ENCODE measurements at places on chromosomes 12 and 14.

DNA sequence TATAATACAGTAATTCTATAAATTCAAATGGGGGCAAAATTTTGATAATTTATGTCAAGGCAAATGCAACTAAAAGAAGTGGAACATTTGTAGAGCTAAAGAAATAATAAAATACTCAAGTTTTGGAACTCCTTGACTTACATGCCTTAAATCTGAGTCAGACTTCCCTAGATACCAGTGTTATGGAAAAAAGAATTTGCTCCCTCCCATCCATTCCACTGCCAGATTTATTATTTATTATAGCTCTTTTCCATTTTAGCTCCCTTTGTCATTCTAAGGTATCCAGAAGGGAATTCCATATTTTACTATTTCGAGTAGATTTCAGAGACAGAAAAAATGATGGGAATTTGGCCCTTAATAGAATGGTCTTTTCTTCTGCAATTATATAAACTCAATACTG, 44.0 kb downstream of the RHOJ start:
- no peak for DNase-seq

DNA sequence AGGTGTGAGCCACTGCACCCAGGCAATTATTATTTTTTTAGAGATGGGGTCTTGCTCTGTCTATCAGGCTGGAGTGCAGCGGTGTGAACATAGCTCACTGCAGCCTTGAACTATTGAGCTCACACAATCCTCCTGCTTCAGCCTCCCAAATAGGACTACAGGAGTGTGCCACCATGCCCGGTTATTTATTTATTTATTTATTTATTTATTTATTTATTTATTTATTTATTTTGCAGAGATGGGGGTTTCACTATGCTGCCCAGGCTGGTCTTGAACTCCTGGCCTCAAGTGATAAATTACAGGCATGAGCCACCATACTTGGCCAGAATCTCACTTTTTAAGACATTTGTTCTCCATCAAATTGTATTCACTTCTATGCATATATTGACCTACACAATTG, 51.8 kb downstream of the SAV1 start:
- no peak for DNase-seq

GRCh38 chr14:74242021-74242779, 3.0 kb downstream of the VSX2 start:
- DNase-seq, result no peak

- no peak for DNase-seq
Measured at GRCh38 chr12:100574187-100575074, 947 bp downstream of the GAS2L3 start.

GRCh38 chr14:83826838-83827237, 1703.1 kb upstream of the FLRT2 start:
- DNase-seq, result no peak

- DNase-seq, result no peak
Measured at GRCh38 chr14:100648474-100649172, 61.4 kb upstream of the BEGAIN start.

GRCh38 chr12:57459750-57460467, at the start of gene GLI1:
Gene GLI1 (plus strand): TSS chr12:57459785. CDS start chr12:57463692, 3,907 bp downstream.
- no peak for DNase-seq

GRCh38 chr12:53575502-53576249, 50.5 kb downstream of the ATF7 start:
- DNase-seq, result no peak

DNA sequence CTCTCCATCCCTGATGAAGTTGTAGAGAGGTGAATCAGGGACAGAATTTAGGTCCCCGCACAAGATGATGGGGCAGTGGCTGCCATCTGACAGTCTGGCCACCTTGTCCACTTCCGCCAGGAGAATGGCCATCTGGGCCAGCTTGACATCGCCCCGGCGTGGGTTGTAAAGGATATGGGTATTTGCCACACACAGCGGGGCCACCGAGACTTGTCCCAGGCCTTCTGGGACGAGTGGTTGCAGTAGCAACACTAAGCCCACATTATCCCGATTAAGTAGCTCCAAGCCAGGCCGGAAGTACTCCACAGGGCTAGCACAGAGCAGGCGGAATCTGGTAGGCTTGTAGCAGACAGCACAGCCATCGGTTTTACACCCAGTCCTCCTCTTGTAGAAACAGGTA, 6.2 kb downstream of the ANGEL1 start:
- DNase-seq, result no peak

DNA sequence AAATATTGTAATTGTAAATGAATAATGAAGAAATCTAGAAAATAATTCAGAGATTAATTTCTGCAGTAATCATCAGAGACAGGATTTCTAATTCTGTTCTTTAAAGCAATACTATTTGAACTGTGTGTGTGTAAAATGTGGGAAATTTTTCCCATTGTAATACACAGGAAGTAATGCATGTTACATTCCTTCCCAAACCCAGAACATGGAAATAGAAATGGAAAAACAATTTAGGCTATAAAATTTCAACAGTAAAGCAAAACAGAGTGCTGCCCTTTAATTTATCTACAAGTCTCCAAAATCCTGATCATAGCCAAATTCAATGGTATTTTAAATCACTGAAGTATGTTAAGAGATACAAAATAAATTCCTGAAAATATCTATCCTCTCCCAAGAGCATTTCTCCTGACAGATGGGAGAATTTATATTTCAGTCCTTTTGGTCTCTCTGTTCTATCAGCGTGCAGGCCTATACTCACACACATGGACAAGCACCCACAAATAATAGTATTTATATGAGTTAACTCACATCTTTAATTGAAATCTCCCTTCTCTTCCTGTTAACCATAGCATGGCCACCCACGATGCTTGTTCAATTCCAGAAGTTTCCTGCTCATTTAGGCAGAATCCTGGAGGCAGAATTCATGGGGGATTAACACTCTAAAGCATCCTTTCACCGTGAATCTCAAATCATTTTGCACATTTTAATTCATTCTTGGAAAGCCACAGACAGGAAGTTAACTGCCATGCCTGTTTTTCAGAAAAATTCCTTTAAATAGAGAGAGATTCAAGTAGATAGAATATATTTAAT, 1465.4 kb upstream of the FLRT2 start:
- no peak for DNase-seq

DNA sequence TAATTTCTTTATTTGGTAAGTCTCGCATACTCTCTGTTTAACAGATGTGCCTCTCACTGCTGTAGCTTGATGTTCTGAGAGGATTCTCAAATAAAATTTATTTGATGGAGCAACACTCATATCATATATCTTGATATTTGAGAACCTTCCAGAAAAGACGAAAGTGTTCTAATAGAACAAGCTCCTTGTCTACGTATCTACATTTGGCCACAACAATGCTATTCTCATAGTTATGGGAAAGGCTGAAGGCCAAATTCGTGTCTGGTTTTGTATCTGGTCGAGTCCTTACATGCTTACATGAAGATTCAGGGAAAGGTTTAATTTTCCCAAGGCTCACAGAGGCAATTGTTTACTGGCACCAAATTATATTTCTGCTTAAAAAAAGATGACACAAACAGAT, 186.7 kb upstream of the SLC38A2 start:
- DNase-seq, result no peak

DNA sequence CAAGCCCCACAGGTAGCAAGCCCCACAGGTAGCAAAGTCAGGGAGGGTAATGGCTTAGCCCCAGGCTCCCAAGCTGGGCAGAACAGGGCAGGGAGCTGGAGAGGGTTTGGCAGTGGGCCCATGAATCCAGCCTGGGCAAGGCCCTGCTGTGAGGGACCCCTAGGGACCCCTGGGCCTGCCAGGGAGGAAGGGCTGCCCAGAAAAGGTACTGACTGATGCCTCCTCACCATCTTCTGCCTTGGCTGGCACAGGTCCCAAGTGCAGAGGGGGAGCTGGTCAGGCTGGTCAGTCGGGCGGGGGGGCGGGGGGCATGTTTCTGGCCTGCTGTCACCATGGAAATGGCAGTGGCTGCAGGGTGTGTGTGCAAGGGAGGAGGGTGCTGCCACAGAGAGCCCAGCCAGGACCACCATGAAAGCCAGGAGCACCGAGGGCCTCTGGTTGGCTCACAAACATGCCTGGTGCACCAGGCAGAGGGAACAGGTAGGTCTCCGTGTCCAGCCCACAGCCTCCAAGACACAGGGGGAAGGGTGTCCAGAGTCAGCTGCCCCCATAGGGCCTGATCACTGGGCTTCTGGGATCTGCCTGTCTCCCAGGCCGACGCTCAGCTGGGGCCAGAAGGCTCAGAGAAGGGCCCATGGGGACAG, 1.5 kb upstream of the CRIP2 start:
- DNase-seq, result no peak

DNA sequence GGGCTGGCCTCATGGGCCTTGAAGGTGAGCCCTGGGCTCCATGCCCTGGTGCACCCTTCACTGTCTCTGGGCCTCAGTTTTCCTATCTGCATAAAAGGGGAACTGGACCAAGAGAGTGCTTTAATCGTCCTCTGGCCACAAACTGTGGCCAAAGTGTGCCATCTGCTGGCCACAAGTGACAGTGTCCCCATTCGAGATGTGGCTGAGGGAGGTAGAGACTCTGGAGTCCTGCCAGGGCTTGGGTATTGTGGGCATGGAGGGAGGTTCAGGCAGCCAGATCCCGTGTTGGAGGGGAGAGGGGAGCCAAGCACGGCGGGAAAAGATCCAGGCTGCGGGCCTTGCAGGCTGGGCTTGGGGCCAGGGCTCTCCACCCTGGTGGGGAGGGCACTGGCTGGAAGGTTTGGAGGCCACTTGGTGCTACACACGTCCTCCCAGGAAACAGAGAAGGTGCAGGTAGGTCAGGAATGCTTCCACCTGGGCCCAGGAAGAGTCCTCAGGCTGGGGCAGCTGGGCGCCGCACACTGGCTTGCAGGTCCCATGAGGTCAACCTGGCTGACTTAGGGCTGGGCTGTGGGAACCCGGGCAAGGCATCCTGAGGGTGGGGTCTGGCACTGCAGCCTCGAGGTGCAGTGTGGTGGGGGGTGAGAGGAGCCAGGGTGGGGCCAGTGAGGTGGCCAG, 7.3 kb upstream of the KIF26A start:
- no peak for DNase-seq

GRCh38 chr12:3313675-3314663, 177.0 kb upstream of the PRMT8 start:
- DNase-seq, result no peak

- no peak for DNase-seq
Measured at GRCh38 chr14:88825503-88825902, 1.1 kb downstream of the TTC8 start.

DNA sequence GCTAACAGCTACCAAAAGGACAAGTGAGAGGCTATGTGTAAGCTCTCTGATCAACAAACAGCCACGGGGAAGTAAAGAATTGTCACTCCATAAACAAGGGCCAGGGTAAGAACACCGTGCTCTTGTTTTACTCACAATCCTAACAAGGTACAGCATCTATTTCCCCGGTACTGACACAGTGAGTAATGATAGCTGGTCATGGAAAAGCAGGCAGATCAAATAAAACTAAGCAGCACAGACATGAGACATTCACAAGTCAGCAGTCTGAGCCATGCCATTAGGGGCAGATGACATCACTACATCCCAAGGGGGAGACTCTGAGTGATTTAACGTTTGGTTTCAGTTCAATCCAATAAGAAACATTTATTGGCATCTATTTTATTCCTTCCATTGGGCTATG, 54.4 kb downstream of the ARL6IP4 start:
- DNase-seq, result no peak

DNA sequence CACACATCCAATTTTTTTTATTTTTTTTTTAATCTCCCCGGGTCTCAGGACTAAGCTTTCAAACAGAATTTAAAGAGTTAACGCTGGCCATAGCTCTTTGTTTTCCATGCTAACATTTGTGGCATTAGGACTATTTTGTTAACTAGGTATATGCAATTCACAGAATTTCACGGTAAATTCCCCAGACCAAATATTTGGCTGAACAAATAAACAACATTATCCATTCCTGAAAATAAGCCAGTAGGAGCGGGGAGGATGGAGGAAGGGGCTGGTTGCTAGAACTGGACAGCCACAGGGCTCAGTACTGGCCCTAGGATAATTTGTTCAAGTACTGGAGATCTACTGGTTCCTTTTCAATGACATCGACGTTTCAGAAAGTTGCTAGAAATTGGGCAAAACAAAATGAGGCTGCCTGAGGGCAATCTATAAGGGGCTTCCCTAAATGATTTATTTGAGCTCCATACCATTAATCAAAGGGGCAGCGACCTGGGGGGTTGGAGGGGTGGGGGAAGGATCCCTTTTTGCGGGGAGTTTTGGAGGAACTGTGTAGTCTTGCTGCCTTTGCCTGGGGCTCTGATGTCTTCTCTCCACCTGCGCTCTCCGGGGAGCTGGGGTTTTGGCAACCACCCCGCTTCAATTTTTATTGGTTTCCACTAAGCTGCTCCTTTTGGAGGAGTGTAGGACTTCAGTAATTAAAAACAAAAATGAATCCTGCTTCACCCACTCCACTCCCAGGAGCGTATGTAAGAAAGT, 9.0 kb downstream of the BMP4 start:
- no peak for DNase-seq

- DNase-seq, result no peak
Measured at GRCh38 chr14:32720927-32721326, 217.8 kb upstream of the NPAS3 start.

GRCh38 chr14:65153101-65153500, 50.8 kb upstream of the MAX start:
- no peak for DNase-seq

- DNase-seq, result no peak
Measured at GRCh38 chr14:79906994-79907393, 304.3 kb downstream of the DIO2 start.

DNA sequence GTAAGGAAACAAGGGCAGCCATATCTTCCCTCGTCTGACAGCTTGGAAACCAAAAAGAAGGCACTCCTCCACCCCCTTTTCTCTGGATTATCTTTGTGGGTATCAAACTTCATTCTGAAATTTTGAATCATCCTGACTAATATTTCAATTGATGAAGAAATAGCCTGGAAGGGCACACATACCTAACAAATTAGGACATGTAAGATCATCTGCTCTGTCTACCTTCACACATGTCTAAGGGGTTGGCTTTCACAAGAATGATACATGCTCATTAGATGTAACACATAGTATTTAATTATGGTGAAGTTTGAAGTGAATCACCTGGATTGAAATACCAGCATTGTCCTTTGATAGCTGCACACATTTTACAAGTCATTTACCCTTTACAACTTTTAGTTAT, 348.1 kb upstream of the RPL10L start:
- no peak for DNase-seq

DNA sequence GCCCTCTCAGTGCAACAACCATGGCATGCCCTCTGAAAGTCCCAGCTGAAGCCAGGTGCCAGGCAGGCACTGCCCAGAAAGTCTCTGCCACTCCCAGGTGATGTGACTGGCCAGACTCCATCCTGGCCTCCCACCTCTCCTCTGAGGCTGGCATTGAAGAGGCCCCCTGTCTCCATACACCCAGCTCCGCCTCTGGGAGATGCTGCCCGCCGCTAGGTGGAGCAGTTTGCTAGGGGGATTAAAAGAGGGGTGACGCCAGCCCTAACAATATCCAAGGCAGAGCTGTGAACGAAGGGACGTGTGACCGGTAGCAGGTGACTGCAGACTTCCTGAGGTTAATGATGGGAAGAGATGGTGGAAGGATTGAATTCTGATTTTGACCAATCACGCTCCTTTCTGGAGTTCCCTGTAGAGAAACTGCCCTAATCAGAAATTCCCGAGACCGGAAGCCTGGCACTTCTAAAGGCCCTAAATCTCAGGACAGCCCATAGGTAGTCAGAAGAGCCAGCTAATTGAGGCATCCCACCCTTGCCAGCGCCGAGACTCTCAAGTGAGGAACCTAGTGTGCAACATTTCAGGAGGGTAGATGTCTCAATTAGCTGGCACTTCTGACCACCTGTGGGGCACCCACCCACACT, 8.3 kb upstream of the PLEK2 start:
- DNase-seq, result no peak

All from T-helper 22 cell (primary cell).